Stimulated activated CD8-positive, alpha-beta memory T cell treated with anti-CD3 and anti-CD28 coated beads, Interleukin-2, amount 100 ng/mL, for 48 hours (primary cell): ENCODE measurements at places on chromosomes 16 and 17.

DNA sequence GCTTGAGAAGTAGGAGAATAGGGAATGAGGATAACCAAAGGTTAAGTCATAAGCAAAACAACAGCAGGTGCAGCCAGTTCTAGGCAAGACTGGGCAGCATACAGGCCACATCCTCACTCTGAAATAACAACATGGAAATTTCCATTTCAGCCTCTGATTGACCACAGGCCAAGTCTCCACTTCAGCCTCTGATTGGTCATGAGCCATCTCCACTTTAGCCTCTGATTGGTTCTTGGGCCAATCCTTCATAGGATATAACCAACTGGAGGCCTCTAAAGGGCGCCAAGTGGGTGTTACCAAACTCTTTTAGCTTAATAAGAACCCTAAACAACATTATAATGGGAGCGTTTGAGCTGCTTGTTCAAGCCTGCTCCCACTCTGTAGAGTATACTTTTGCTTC is 512.0 kb downstream of the NPIPA7 start:
- DNase-seq = no peak

DNA sequence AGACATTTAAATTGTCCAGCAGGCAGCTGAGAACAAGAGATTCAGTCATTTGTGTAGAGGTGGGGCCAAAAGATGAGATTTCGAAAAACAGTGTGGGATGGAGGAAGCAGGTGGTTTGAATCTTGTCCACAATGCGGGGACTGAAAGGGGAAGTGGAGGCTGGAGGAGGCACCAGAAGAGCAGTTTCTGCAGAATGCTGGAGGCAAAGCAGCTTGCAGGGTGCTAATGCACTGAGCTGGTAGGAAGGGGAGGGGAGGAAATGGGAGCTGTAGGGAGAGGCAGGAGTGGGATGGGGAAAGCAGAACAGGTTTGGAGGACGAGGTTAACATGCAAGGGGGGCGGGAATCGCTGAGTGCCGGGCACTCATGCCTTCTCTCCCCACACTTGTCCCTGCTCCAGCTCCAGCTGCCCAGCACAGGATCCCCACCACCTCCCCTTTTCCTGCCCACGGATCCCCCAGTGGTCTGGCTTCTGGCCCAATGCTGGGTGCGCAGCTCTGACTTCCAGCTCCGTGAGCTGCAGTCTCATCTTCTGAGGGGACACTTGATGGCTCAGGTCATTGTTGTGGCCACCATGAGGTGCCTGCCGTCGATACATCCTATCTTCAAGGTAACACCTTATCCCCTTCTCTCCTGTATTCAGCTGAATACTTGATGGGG is 9.4 kb downstream of the C17orf100 start:
- no peak for DNase-seq

- DNase-seq = no peak
Measured at GRCh38 chr16:87178977-87179376, 138.2 kb downstream of the C16orf95 start.

GRCh38 chr17:30323262-30323894 is 10.5 kb downstream of the TMIGD1 start:
- DNase-seq = no peak

GRCh38 chr17:28551421-28552175 is 826 bp downstream of the UNC119 start:
- no peak for DNase-seq

GRCh38 chr16:53323924-53324323 is 110.3 kb upstream of the RBL2 start:
- no peak for DNase-seq

- DNase-seq = no peak
Measured at GRCh38 chr16:66390346-66391108, 24.0 kb downstream of the CDH5 start.

DNA sequence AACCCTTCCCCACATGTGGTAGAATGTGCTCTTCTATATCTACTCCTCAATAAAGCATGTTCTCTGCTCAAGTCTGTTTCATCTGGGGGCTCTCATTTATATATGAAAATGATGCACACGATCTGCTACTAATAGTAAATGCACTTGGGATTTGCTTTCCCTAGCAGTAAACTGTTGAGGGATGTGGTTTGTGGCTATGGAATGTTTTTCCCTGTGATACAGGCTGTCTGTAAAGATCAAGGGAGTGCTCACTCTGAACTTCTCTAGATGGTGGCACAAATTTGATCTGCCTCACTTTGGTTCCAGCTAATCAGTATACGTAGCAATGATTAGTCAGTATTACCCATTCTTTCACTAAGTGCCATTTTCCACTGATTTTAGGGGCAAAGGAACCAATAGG is 18.8 kb downstream of the TAC4 start:
- no peak for DNase-seq

GRCh38 chr16:529012-529575 is 1.6 kb downstream of the CAPN15 start:
- no peak for DNase-seq
